ENCODE measurements at places on chromosomes 12 and 14.

GRCh38 chr14:61184112-61184511, 97.0 kb downstream of the TMEM30B start:
- no peak for DNase-seq

DNA sequence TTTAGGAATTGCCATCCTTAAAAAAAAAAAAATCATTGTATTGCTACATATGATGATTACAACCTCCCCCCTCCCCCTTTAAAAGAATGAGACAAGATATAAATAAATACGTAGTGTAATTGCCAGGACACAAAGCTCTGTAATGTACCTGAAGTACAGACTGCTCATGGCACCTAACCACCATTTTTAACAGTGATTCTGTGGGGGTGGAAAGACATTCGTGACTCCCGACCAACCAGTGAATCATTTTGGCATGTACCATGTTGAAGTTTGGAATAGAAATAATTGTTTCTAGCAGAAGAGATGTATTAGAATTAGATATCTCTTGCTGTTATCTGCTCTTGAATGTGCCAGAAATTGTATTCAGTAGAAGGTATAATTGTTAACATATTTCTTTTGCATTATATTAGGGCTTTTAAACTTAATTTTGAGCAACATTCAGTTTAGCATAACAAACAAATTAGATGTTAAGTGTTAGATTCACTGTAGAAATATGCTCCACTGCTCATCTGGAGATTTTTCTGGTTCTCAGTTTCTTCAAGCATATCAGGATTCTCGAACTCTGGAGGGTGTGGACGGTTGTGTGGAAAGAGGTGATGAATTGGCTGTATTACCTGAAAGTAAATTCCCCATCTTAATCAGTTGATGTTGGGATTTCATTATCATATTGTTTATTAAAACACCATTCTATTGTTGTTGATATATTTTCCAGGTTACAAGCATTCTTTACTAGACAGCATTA, 31.1 kb downstream of the FRS2 start:
- DNase-seq = no peak

DNA sequence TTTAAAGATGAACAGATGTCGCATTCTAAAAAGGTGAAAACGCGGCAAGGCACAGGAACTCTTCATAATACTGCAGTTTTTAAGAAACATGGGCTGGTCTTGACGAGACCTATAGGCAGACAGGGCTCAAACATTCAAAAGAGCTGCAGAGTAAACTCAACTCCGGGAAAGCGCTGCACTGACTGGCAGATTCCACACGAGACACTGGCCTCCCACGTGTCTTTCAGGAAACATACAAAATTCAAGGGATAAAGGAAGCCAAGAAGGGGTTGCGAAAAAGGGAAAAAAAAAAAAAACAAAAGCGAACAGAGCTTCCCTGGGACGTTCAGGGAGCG, 614 bp upstream of the ARF6 start:
- DNase-seq = no peak

DNA sequence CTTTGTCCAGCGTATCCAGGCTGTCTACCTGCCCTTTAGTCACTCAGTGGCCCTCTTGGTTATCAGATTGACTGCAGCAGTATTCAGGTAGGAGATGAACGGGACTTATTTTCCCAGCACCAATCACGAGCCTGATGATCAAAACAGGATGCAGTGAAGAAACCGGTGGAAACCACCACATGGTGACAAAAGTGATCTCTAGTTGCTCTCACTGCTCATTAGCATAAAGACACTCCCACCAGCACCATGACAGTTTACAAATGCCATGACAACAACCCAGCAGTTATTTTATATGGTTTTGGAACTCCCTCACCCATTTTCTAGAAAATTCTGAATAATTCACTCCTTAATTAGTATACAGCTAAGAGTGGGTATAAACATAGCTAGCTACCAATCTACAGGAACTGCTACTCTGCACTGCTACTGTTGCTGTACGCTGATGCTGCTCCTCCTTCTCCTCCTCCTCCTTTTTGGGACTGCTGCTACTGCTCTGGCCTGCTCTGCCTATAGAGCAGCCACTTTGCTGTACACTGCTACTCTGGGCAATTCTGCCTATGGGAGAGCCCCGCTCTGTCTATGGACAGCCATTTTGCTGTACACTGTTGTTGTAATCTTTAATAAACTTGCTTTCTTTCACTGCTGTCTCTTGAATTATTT, 142.5 kb upstream of the SSTR1 start:
- no peak for DNase-seq

GRCh38 chr14:75597149-75597548, 18.7 kb downstream of the FLVCR2 start:
- no peak for DNase-seq

DNA sequence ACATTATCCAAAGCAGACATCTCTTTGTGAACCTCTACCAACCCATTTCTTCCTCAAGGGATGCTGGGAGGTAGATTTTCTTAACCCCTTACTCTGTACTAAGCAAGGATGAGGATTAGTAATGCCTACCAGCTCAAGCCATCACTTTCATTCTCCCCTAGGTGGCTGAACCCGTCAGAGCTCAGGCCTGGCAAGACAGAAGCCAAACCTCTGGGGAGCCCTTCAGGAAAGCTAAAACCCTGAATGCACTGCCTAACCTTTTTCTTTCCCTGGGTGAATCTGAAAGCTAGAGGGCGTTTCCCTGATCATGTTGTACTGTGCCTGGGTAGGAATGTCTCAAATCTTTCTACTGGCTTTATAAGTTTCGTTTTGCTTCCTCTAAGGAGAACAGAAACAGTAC, 617.3 kb downstream of the RPL10L start:
- no peak for DNase-seq

DNA sequence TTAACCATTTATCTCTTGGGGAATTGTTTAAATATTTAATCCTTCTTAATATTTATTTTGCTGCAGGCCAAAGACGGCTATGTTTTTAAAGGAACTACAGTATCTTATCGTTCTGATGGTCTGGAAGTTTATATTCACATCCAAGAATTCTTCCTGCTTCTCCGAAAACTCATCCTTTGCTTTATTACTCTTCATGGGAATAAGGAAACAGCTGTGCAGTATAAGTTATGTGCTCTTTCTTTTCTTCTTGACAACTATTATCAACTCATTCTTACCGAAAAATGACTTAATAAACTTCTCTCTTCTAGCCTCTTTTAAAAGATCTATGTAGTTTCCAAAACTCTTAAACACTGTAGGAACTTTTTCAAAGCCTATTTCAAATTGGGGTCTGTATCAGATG, 335.6 kb upstream of the NOVA1 start:
- no peak for DNase-seq

DNA sequence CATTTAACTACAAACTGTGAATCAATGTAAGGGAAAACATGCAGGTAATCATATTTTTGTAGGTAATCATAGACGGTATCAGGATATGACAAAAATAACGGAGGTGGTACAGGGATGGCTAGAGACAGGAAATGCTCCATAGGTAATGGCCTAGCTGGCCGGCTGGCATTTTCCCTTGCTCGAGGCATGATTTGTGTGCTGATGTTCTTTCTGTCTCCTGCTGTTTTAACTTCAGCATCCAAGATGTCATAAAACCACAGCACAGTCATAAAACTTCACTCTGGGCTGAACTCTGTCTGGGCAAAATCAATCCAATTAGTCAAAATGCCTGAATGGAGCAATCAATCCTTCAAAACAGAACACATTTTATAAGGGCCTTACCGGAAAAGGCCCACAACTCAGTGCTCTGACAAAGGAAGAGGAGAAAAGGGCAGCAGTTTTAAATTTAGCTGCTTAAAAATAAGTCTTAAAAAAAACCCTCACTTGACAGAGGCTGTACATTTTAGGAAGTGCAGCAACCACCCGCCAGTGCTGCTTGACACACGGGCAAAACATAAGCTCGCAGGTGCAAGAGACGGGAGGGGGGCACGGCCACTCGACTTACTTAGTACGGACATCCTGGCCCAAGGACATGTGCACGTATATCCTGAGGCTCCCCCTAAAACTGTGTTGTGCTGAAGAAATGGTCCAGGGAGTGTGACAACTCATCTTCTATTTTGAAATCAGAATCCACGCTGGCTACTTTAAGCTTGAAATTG, 40.5 kb upstream of the GPR68 start:
- no peak for DNase-seq

- DNase-seq = no peak
These were observed 768.1 kb upstream of the TBX3 start for GRCh38 chr12:115451780-115452736.

DNA sequence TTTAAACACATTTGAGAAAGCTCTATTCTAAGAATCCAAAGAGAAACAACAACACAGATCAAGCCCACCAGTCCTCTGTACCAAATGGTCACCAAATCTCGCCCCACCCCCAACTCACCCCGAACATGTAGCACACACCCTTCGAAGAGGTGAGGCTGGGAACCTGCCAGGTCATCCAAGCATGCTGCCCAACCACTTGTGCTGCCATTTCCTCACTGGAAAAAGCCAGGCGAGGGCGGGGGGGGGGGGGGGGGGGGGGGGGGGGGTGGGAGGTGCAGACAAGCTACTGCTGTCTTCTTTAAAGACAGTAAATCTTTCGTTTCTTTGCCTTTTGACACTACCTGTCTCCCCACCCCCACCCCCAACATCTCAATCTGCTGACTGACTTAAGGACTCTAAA, 59.9 kb downstream of the SETD3 start:
- no peak for DNase-seq

GRCh38 chr14:92033906-92034687, 5.8 kb downstream of the TRIP11 start:
- DNase-seq = no peak

DNA sequence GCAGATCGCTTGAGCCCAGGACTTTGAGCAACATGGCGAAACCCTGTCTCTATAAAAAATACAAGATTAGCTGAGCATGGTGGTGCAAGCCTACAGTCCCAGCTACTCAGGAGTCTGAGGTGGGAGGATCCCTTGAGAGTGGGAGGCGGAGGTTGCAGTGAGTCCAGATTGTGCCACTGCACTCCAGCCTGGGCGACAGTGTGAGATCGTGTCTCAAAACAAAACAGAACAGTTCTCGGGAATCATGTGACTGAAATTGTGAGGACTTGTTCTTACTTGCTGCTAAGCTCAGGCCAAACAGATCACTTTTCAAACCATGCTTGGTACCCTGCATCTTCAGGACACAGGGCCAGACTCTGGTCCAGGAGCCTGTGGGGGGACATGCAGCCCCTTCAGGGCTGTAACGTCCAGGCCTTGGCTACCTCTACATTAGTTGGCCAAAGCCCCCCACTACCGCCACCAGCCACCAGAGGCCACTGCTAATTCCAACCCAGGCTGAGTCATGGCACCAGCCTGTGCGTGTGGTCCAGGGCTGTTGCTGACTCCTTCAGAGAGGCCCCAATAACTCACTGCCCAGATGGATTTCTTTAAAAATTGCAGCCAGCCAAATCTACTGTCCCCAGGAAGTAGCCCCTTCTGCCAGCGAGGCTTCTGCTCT, 33.4 kb upstream of the SYNDIG1L start:
- DNase-seq = peak; percentile 17

GRCh38 chr12:49762468-49762847, 21.1 kb downstream of the TMBIM6 start:
- DNase-seq = no peak

- DNase-seq = peak; percentile 7
These were observed 376.9 kb downstream of the GALC start for GRCh38 chr14:87615822-87616679.

GRCh38 chr14:104660597-104660996, 28.8 kb upstream of the INF2 start:
- no peak for DNase-seq

DNA sequence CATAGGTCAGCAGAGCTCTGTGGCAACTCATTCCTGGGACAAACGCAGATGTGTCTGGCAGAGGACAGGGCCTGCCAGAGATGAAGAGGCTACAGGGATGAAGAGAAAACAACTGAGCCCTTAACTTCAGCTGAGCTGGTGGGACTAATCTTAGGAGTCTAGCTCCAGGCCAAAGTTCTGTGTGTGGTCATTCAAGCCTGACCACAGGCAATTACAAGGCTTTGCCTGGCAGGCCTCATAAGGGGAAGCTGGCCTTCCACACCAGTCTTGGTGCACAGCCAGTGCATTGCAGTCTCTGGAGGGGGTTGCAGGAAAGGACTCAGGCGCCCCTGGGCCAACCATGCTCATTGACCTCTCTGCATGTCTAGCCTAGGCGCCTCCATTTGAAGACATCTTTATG, 127.6 kb upstream of the DAAM1 start:
- no peak for DNase-seq
